ENCODE measurements at places on chromosomes 11 and 22.

DNA sequence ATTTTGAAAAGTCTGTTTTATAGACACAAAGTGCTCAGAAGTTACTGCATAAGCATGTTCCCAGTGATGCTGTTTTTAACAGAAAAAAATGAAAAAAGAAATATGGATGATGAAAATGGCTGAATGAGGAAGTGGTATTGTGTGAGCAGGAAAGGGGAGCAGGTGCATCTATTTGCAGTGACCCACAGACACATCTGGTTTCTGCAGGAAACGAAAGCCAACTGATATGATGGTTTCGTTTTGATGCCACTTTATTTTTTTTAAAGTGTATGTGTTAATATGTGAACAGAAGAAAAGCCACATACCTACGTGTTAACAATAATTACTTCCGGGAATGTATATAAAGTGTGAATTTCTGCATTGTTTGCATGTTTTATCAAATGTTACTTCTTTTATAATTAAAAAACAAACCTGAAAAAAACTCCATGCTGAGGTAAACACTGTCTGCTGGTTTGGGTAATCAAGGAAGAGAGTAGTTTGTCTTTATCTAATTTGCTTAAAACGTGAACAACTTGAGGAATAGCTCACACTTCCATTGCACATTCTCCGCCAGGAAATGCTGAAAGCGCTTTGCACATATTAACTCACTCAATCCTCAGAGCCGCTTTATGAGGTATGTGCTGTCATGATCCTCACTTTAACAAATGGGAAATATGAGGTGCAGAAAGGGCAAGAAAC is 1335.9 kb downstream of the TBC1D22A start:
- no peak for DNase-seq

GRCh38 chr22:30045901-30046715 is 34.2 kb upstream of the HORMAD2 start:
- DNase-seq, result no peak

GRCh38 chr22:44328762-44329161 is 16.0 kb upstream of the SHISAL1 start:
- DNase-seq, result no peak

DNA sequence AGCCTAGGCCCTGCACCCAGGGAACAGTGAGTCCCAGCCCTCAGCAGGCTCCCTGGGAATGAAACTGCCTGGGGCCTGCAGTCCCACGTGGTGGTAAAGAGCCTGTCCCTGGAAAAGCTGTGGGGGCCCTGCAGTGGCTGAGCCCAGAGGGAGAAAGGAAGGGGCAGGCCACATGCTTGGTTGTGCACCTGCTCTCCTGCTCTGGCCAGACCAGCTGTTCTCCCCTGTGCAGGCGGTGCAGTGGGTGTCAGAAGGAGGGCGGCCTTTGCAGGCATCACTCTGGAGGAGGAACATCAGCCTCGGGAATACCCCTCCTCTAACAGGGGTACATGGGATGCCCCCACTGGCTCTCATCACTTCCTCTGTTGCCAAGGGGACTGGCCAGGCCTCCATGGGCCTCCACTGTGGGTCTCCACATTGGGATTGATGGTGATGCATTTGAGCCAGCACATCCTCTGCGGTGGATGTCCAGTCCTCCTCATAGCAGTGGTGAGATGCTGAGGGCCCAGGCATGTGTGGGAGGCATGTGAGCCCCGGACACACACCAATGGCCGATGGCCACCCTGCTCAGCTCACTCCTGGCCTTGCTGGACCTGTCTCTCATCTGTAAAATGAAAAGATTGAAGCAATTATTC is 690.4 kb downstream of the BRD1 start:
- no peak for DNase-seq

DNA sequence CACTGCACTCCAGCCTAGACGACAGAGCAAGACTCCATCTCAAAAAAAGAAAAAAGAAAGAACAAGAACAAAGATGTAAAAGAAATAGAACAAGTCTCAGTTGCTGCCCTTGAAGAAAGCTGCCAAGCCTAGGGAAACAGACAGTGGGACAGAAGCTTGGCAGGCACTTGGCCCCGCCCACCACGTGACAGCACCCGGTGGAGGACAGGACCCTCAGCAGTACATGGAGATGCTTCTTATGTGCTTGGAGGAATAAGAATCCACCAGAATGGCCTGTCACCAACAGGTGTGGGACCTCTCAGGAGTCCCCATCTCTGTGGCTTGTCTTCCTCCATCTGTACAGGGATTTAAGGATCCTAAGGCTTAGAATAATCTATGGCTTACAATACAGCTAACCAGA is 7.6 kb upstream of the TMPRSS6 start:
- DNase-seq, result no peak

GRCh38 chr11:113419454-113420003 is 31.9 kb downstream of the ANKK1 start:
- no peak for DNase-seq

GRCh38 chr11:100890789-100891188 is 203.7 kb downstream of the ARHGAP42 start:
- no peak for DNase-seq

DNA sequence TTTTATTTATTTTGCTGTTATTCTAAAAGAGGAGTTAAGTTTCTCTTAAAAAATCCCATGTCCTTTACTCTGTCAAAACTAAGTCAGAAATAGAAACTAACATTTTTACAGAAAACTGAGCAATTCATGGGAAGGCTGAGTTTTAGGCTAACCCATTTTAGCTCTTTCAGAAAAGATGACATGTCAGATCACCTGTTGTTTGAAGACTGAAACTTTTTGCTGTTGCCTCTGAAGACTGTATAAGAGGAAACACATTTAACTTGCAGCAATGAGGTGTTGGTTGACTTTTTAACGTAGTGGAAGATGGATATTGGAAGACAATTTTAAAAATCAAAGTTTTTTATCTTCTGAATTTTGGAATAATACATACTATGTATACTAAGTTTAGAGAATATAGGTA is 115.4 kb downstream of the METTL15 start:
- no peak for DNase-seq

- no peak for DNase-seq
Measured at GRCh38 chr11:86346513-86346912, 28.2 kb upstream of the CCDC81 start.

GRCh38 chr11:63007920-63008319 is 7.7 kb downstream of the SLC22A8 start:
- no peak for DNase-seq

- DNase-seq, result no peak
Measured at GRCh38 chr11:57251491-57252104, 14.5 kb upstream of the APLNR start.

- DNase-seq, result no peak
Measured at GRCh38 chr11:72116019-72116755, 3.7 kb upstream of the ANAPC15 start.

DNA sequence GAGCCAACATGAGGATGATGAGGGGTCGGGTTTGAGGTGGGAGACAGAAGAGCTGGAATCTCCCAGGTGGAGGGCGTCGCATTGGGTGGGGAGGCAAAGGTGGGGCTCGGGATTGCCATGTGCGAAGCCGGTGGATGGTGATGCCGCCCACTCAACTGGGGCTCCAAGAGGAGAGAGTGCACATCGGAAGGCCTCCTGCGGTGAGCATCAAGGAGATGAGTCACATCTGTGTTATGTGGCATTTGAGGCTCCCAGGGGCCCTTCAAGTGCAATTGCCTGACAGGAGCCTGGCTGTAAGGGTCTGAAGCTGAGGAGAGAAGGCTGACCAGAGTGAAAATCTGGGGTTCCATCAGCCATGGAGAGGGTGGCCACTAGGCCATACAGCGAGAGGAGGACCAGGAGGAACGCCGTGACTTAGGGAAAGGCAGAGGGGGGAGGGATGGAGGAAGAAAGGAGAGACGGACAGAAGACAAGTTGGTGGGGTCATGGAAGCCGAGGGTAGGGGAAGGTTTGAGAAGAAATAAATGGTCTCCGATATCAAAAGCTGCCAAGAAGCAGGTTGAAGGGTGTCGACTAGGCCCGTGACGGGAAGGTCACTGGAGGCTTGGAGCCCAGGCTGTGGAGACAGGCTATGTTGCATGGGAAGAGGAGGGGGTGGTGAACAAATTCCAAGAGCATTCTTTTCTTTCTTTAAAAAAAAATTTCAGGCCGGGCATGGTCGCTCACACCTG is 21.3 kb downstream of the RASD2 start:
- no peak for DNase-seq

DNA sequence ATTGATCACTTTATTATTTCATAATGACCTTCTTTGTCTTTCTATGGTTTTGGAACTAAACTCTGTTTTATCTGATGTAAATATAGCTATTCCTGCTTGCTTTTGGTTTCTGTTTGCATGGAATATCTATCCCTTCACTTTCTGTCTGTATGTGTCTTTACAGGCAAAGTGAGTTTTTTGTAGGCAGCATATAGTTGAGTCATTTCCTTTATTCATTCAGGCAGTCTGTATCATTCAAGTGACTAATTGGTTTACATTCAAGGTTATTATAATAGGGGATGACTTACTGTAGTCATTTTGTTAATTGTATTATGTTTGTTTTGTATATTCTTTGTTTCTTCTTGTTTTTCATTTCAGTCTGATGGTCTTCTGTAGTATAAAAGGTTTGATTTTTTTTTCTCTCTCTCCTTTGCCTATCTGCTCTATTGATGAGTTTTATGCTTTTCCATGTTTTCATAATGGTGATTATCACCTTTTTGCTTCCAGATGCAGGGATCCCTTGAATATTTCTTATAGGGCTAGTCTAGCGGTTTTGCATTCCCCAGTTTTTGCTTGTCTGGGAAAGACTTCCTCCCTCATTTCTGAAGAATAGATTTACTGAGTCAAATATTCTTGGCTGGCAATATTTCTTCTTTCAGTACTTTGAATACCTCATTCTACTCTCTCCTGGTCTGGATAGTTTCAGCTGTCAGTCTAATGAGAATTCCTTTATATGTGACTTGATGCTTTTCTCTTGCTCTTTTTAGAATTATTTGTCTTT is 50.4 kb downstream of the GDPD4 start:
- DNase-seq, result no peak

GRCh38 chr11:116930177-116930576 is 92.8 kb upstream of the APOA1 start:
- peak; percentile 52 for DNase-seq

GRCh38 chr11:61072316-61073109 is 29.8 kb upstream of the CD5 start:
- DNase-seq, result no peak

DNA sequence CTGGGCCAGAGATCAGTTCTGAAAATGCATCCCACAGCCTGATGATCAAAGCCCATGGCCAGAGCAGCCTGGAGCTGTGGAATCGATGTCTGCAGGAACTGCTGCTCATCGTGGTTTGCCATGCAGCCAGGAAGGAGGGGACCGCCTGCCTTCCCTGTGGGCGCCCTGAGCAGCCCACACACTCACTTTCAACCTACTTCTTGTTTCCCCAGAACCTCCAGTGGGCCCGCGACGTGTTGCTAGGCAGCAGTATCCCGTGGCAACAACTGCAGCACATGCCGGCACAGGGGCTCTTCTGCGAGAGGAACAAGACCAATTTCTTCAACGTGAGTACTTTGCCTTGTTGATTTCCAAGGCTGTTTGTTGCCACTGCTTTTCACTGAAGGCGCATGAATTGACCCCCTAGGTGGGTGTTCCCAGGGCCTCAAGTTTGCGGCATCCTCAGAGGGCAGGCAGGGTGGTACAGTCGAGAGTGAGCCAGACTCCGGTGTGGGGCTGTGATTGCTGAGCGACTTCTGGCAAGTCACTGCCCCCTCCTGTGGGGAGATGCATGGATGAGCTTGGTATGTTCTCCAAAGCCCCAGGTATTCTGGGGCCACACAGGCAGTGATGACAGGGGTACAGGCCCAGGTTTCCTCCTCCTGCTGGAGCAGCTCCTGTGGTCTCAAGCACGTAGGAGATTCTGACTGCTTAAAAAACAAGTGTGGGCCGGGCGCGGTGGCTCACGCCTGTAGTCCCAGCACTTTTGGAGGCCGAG is 47.0 kb upstream of the SUSD2 start:
- DNase-seq, result peak; percentile 78

DNA sequence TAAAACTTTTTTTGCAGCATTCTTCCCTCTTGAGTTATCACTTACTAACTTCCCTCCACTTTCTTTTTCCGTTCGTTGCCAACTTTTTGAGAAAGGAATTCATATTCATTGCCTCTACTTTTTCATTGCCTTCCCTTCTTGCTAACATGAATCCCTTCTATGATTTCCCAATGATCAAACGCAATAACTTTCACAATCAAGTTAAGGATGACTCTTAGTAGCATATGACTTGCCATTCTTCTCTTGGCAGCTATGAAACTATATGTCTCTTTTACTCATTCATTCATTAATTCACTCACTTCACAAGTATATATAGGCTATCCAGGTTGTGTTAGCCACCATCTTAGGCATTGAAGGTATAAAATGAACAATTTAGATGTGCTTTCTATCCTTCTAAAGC is 16.6 kb upstream of the ARHGAP20 start:
- no peak for DNase-seq

DNA sequence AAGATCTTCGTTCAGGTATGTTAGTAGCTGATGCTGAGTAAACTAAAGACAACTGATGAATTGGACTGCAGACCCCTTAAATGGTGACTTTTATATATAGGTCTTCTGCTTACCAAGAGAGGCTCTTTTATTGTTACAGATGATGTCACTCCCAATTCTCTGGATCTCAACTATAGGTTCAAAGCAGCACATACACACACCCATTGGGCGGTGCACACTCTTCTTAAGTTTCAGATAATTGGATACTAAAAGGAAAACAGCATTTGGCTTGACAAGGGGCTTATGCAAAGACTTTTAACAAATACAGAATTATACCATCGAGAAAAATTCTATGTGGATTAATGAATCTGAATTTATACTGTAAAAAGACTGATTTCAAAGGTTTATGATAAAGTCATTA is at the start of gene PTH:
Gene PTH, minus strand, starts transcription at position 69 of the 400 bp plus-strand sequence. CDS start 3,142 bp downstream, outside the sequence.
- no peak for DNase-seq

DNA sequence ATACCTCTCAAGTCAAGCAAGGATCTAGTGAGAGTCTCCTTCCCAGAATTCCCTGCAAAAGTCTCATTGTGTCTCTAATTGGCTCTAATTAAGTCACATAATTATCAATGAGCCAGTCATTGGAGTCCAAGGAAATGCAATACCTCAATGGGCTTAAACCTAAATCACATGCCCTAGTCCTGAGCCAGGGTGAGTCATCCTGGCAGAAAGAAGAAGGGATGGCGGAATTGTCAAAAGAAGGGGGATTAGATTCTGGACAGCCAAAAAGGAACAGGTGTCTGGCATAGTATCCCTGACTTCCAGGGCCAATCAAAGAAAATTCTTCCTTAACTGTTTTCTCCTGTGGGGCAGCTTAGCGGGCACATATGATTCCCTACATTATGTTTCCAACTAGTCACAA is 25.1 kb upstream of the LDLRAD3 start:
- DNase-seq, result no peak

DNA sequence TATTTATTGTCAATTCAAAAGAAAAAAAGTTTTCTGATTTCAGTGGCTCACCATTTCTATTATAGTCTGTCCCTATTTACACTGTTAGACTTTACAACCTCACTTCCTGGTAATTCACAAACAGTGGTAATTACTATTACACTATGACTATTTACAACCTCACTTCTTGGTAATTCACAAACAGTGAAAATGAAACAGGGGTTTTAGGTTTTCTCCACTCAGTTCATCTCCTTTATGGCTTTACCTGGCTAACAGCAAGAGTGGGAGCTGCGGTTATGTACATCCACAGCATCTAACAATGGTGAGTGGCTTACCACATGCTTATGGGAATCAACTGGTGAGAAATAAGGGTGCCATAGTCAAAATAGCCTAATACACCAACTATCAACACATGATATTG is 166.4 kb downstream of the CASP12 start:
- no peak for DNase-seq

All from left hindlimb (tissue), 1 donor.